Left ventricle myocardium superior (tissue), 1 donor: ENCODE measurements at places on chromosomes 2 and 18. TPM values are rescaled to one million over a fixed set of nuclear protein-coding genes. Genes with fewer than 3 reads are reported as not detected.

GRCh38 chr18:2513616-2514015 lies 57.7 kb downstream of the METTL4 start:
- DNase-seq, result no peak

- peak; percentile 56 for DNase-seq
Observed at GRCh38 chr2:60531701-60532133, 21.7 kb downstream of the BCL11A start.

DNA sequence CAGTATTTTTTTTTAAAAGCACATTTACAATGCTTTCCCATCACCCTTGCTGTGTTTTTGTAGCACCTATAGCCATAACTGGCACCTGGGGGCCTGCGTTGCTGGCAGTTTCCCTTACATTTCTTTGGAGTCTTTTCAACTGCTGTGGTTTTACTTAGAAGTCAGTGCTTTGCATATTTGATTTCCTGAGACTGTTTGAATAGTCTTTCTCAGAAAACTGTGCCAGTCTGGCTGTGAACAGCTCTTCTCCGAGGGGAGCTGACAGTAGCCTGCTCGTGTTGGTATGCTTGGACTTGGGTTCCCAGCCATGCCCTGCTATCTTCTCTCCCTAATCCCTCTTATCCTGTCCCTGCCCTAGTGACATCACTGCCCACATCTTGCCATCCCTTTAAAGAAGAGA lies 81.5 kb downstream of the DPP4 start:
- no peak for DNase-seq

DNA sequence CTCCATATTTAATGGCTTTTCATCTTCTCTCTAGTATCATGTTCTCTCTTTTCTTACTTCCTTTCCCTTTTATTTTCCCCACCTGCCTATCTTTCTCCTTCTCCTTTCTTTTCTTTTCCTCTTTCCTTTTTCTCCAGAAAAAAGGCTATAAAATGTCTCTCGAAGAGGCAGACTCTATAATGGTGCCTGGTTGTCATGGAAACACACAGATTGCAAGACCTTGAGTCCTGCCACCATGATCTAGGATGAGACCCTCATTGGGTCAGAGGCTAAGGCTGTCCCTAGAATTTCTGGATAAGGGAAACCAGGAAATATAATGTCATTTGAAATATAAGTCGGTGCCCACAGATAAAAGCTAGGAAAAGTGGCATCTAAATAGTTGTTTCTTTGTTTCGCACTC lies 36.5 kb upstream of the LHCGR start:
- DNase-seq, result no peak

- no peak for DNase-seq
Observed at GRCh38 chr2:43508209-43508608, 87.6 kb downstream of the THADA start.

DNA sequence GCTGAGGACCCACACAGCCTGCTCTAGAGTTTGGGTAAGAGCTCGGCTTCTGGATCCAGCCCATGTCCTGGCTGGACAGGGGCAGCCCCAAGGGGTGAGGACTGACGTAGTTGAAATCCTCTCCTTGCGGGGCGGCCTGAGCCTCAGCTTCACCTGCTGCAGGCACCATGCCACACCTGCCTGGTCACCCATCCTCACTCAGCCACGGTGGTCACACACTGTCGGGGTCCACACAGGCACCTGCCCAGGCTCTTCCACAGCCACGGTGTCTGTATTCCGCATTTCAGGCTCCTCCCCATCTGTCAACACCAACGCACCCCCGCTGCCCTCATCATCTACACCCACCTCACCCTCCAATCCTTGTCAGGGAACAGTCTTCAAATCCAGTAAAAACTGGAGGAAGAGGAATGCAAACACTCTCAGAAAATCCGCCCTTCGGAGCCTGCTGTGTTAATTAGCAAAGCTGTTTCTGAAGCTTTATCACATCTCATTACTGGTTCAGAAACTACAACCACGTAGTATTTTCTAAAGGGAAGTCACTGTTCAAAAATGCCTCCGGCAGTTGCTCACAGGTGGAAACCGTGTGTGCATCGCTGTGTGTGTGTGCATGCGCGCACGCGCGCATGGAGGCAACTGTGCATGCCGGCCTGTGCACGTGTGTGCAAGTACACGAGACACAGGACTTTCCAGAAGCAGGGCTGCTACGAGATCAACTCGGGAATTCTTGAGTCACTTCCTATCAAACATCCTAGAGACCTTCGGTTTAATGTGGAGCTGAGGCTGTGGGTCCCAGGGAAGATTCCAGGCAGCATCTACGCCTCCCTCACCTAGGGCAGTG lies 38.2 kb downstream of the SLC66A2 start:
- DNase-seq, result no peak

DNA sequence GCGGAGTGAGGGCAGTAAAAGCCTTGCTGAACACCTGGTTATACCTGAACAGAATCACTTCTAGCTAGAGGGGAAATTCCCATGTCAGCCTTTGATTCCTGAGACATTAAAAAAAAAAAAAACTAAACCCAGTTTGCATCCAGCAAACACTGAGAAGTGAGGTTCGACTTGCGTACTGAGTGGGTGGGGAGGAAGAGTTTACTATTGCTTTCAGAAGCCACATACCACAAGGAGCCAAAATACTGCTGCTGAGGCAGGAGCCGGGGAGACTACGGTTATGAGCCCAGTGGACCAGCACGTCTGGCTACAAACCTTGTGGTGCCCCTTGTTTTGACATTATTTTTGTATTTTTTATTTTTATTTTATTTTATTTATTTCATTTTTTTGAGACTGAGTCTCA lies 2.7 kb downstream of the COLEC11 start:
- DNase-seq, result no peak

GRCh38 chr2:232880764-232881351 lies 10.8 kb downstream of the SNORC start:
- no peak for DNase-seq

- DNase-seq, result no peak
Observed at GRCh38 chr18:76679259-76679658, 143.1 kb upstream of the ZNF236 start.

DNA sequence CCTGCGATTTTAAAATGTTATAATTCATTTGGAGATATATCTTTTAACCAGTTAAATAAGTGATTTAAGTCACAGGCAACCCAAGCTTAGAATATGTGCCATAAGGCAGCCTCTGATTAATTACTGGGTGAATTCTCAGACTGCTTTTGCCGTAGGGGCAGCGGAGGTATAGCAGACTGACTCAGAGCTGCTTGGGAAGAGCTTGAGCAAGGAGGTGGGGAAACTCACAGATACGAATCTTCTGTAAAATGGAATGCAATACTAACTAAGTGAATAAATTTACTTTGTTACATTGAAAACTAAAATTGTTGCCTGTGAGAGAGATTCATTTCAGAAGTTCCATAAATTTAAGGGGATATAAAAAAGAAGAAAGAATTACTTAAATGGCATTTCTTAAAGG lies 115.4 kb downstream of the KYNU start:
- DNase-seq, result no peak

GRCh38 chr2:27796791-27797765 lies 25.6 kb downstream of the MRPL33 start:
- DNase-seq, result peak; percentile 79

CRYGC gene
- not detected for total RNA-seq

C1QL2 gene
- not detected for total RNA-seq

CPO gene
- total RNA-seq, result 0.27 TPM

FHOD3 gene
- 347 TPM for total RNA-seq

ALLC gene
- not detected for total RNA-seq

ABCG5 gene
- total RNA-seq, result not detected

KCNJ13 gene
- total RNA-seq, result not detected
